NCI-H2171 (cell line): ENCODE measurements at places on chromosomes 12 and 14.

DNA sequence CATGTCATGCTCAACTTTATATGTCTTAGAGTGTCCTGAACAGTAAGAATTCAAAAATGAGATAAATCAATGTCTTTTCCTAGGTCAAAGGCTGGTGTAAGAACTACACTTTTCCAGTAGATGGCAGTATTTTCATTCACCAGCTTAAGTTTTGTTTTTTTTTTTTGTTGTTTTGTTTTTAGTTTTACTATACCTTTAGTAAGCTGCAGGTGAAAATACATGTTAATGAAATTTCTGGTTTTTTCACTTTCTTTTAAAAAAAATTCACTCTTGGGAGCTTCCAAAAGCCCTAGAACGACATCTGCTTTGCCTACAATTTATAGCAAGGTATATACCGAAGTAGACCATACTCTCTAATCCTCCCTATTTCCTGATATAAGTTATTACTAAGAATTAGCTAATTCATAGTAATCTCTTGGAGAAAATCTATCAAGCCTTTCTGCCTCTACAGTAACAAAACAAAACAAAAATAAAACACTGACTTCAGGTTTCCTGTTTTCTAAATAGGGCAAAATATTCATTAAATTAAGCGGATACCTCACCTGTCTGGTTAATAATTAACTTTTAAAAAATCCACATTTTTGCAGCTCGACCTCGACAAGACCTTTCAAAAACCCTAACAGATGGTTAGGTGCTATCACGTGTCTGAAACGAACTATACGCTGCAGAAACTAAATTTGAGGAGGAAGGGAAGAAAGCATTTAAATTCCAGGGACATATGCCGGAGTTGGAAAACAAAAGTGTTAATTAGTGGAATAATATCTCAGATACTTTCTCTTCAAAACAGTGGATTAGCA lies 2.7 kb upstream of the SAMD4A start:
- DNase-seq, result peak; percentile 37

DNA sequence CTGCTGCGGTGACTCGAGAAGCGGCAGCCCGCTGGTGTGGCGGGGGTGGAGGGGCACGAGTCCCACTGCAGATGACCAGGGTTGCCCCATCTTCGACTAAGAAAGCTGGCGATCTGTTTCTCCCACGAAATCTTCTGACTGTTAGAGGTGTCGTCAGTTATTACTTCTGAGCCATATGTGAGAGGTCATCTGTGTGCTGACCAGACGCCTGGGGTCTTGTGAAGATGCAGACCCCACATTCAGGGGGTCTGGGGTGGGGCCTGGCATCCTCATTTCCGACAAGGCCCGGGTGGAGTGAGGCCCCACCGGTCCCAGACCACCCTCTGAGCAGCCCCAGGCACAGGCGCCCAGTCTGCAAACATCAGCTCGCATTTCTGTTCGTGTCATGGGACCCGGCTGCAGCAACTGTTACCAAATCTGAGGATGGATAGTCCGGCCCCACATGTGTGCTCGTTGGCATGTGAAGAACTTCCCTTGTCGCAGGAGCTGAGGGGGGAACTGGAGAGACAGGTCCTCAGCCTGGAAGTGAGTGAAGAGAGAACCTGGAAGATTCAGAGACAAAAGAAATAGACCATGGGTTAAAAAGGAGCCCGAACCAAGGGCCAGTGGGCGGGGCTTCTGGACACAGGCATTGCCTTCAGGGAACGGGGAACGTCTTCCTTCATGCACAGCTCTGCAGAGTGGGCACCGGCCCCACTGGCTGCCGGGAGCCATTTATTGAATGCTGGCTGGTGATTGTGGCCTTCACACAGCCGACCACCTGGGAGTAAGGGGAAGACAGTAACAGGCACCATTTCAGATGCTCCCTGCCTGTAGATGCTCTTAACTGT lies 135.2 kb downstream of the ADGRD1 start:
- no peak for DNase-seq

GRCh38 chr14:94823556-94824341 lies 53.8 kb upstream of the GSC start:
- no peak for DNase-seq

DNA sequence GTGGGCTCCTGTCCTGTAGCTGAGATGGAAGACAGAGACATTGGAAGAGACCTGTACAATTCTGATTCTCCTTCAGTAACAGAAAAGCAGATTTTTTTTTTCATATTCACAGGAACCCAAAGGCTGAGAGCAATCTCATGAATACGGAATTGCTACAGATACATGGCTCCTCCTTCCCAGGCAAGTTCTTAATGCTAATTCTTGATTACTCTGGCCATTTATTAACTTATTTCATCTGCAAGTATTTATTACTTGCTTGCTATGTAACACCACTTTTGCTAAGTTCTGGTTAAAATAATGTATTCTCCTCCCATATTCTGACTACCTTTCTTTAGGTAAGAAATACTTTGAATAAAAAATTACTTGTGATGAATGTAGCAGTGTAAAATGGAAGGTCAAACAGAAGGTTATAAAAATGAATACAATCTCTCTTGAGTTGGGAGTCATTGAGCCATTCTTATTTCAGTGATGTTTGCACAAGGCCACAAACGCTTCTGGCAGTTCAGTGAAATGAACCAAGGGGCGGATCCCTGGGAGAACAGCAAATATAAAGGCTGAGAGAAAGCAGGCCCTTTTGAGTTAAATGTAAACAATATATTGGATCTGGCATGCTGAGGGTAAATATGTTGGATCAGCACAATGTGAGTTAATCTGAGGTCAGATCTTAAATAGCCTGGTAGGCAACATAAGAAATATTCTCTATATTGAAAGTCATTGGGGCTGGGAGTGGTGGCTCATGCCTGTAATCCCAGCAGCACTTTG lies 37.6 kb downstream of the MUCL1 start:
- no peak for DNase-seq

DNA sequence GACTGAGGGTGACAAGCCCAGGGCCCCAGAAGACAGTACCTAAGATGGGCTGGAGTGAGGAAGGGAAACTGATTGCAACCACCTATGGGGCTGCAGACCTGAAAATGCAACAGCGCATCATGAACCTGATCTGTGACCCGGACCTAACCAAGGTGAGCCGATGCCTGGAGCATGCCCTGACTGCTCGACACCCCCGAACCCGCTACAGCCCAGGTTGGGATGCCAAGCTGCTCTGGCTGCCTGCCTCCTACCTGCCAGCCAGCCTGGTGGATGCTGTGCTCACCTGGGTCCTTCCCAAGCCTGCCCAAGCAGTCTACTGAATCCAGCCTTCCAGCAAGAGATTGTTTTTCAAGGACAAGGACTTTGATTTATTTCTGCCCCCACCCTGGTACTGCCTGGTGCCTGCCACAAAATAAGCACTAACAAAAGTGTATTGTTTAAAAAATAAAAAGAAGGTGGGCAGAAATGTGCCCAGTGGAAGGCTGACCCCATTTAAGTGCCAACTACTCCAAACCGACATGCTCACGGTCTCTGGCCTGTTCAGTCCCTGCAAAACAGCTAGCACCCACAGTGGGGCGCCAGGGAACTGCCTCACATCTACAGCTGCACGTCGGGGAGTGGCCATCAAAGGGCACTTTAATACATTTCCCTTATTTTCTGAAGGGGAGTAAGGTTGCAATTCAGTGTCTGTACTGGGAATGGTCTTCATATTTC lies 4.2 kb downstream of the RDH5 start:
- no peak for DNase-seq

DNA sequence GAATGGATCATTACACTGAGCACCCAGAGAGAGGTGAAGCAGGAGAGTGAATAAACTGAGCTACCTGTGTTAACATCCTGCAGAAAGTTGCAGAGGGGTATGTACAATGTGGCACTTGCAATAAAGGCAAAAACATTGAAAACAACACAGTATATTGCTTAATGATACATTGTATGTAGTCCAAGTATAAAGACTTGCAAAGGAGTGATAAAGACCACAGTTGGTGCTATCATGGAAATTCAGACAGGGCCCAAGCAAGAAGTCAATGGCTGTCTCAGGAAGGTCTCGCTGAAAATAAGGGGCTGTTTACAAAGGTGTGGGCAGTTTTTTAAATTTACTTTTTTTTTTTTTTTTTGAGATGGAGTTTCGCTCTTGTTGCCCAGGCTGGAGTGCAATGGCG lies 10.0 kb downstream of the TMEM120B start:
- no peak for DNase-seq

DNA sequence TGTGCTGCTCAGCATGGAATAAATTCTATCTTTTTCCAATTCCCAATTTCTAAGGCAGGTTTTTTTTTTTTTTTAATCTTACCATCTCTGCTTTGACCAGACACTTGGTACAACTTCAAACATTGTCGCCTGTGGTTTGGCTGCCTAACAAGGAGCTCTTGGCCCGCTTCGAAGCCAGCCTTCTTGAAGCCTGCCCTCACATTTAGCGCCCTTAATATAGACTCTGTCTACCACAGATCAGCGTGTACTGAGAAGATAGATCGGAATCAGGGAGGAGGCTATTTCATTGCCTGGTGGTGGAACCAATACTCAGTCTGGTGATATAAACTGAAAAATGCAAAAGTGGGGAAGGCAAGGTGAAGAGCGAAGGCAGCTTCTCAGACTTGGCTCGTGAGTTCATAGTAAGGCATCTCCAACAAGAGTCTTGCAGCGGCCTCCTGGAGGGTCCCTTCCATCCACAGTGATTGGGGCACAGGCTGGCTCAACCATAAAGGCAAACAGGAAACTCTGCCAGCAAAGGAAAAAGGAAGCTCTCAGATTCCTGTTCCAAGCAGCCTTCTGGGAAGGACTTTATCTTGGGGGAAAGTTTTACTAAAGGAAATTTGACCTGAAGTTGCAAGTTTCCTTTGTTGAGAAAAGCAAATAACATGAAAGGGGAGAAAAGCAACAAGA lies 103.2 kb upstream of the BCL2L14 start:
- no peak for DNase-seq

DNA sequence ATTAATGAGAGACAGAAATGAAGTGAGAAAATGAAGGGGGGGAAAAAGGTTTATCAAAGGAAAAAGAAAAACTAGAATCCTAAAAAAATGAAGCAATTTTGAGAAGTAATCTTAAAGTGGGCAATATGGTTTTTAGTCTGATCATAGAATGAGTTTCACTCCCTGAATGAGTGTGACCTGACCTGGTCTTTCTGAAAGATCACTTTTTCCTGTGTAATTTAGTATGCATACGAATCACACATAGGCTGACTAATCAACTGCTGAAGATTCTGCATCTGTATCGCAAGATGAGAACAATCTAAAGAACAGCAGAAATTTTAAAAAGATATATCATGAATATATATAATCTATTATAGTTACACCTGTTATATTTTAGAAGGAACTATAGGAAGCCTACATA lies 11.3 kb downstream of the GNPTAB start:
- DNase-seq, result no peak

- no peak for DNase-seq
Measured at GRCh38 chr12:111447571-111448265, 42.0 kb downstream of the SH2B3 start.

GRCh38 chr14:81485372-81485771 lies 48.3 kb downstream of the SEL1L start:
- DNase-seq, result no peak

DNA sequence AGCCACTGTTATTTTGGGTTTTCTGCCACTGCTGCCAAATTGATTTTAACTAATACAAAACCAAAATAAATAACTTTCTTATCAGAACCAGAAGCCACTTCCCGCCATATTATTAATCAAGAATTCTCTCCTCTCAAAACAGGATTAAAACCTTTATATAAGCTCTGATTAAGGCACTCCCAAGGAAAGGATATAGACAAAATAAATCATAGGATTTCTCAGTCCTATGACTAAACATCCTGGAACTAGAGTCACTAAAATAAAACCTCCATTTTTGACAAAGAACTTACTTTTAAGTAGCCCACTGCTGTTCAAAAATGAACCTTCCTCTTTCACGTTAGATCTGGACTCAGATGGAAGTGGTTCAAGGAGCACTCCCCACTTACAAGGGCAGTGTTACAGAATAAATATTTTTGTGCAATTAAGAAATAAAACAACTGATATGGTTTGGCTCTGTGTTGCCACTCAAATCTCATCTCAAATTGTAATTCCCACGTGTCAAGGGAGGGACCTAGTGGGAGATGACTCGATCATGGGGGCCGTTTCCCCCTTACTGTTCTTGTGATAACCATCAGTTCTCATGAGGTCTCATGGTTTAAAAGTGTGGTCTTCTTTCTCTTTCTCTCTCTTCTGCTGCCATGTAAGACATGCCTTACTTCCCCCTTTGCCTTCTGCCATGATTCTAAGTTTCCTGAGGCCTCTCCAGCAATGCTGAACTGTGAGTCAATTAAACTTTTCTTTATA lies 26.4 kb downstream of the GXYLT1 start:
- no peak for DNase-seq

- peak; percentile 33 for DNase-seq
Measured at GRCh38 chr14:31933716-31934115, 143.4 kb upstream of the ARHGAP5 start.

- no peak for DNase-seq
Measured at GRCh38 chr14:94481468-94482131, 5.6 kb upstream of the SERPINA9 start.

GRCh38 chr12:112169161-112169872 lies 44.0 kb downstream of the TRAFD1 start:
- no peak for DNase-seq

DNA sequence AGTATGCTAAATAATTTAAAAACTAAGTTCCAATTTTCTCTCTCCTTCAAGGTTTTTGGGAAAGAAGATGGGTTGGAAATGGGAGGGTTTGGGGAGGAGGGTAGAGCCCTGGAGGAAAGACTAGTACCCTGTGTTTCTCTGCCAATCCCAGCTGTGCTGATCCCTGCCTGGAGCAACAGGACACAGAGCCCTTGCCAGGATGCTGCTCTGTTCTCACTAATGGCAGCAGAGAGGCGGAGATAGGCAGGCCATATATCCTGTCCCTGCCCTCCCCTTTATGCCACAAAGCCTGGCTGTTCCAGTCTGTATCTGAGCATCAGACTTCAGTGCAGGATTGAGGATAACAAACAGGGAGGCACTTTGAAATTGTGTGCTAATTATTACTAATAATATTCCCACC lies 99.0 kb downstream of the C12orf75 start:
- DNase-seq, result no peak

DNA sequence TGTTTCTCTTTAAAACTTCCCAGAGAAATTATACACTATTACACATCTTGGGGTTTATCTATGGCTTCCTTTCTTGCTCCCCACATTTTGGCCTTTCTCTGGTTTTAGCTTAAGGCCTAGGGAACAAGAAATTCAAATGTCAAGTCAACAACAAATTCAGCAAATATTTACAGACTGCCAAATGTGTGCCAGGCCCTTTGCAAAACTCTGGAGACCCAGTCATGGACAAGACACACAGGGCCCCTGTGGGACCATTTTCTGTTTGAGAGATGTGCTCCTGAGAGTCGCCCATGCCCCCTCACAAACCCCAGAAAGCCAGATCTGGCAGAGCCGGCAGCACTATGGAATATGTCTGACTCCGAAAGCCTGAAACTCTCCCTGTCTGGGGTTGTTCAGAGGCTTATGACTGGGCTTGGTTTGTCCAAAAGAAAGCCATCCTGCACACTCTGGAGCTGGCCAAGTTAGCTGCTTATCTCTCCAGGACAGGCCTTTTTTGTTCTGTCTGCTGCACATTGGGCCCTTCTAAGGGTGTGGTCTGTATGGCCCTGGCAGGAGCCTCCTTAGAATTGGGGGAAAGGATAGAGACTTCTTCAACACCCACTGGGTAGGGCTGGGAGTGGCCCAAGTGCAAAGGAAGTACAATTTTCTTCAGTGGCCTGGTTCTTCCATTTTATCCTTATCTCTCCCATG lies 1.1 kb upstream of the KRT3 start:
- DNase-seq, result no peak

GRCh38 chr12:54385251-54385914 lies 850 bp upstream of the ZNF385A start:
- no peak for DNase-seq
